Common myeloid progenitor, CD34-positive (primary cell): ENCODE measurements at places on chromosomes 5 and 9.

DNA sequence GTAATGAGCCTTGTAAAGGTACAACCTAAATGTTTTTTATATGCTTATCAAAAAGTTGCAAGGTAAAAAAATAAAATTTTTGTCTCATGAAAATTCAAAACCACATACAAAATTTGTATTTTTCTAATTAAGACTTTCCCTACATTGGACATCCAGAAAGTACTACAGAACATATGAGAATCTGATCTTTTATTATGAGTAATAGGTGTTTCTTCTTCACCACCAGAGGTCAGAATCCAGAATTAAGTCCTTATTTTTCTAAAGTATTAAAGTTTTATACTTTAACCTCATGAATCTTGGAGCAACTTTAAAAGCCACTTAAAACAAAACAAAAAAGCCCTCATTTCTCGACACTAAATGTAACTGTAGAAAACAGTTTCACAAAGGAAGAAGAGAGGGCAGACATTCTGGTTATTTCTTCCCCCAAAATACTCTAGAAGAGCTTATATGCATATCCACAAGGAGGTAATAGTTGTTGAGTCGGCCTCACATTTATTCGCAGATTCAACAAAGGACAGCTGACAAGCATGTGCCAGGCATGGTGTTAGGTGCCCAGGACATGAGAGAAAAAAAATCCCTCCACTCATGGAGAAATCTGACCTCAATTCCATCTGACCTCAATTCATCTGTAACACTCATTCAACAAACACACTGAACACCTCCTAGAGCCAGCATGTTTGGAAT is 69.3 kb downstream of the MLLT3 start:
- no peak overlapping the region for H3K27ac ChIP-seq
- H3K4me3 ChIP-seq = no peak overlapping the region
- H3K4me1 ChIP-seq = peaks cover 10% of the 10 kb centered on the region
- DNase-seq = peak; percentile 41

GRCh38 chr5:131524431-131524830 is 110.6 kb downstream of the RAPGEF6 start:
- no peaks in the 10 kb centered on the region for H3K27me3 ChIP-seq
- H3K36me3 ChIP-seq = peaks cover 22% of the 10 kb centered on the region
- no peak for DNase-seq

GRCh38 chr5:80296121-80296520 is 23.7 kb upstream of the SPZ1 start:
- no peak overlapping the region for H3K27ac ChIP-seq
- H3K4me3 ChIP-seq = no peak overlapping the region
- H3K4me1 ChIP-seq = no peaks in the 10 kb centered on the region
- no peak for DNase-seq
- H3K36me3 ChIP-seq = no peaks in the 10 kb centered on the region

- H3K4me3 ChIP-seq = no peak overlapping the region
- H3K27ac ChIP-seq = no peak overlapping the region
These were observed 36.0 kb downstream of the CSF2 start for GRCh38 chr5:132109494-132110053.

DNA sequence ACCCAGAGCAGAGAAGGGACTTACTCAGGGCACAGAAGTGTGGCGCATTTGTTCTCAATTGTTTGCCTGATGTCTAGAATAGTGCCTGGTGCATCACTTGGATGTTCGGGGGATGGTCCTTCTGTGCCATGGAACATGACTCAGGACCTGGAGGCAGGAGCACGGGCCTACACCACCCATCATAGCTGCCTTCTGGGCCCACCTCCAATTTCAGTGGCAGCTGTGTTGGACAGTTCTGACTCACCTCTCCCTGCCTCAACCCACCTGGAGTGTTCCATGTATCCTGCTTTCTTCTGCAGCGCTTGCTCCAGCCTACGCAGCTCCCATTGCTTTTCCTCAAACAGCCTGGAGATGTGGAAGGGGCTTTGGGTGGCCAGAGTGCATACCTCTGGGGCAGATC is 12.5 kb upstream of the CXCL14 start:
- no peaks in the 10 kb centered on the region for H3K4me1 ChIP-seq
- H3K27ac ChIP-seq = no peak overlapping the region

- no peaks in the 10 kb centered on the region for H3K4me1 ChIP-seq
- H3K27me3 ChIP-seq = no peaks in the 10 kb centered on the region
- no peaks in the 10 kb centered on the region for H3K36me3 ChIP-seq
- H3K4me3 ChIP-seq = no peak overlapping the region
- DNase-seq = no peak
These were observed 229.4 kb downstream of the ADAMTSL1 start for GRCh38 chr9:18703151-18703900.

DNA sequence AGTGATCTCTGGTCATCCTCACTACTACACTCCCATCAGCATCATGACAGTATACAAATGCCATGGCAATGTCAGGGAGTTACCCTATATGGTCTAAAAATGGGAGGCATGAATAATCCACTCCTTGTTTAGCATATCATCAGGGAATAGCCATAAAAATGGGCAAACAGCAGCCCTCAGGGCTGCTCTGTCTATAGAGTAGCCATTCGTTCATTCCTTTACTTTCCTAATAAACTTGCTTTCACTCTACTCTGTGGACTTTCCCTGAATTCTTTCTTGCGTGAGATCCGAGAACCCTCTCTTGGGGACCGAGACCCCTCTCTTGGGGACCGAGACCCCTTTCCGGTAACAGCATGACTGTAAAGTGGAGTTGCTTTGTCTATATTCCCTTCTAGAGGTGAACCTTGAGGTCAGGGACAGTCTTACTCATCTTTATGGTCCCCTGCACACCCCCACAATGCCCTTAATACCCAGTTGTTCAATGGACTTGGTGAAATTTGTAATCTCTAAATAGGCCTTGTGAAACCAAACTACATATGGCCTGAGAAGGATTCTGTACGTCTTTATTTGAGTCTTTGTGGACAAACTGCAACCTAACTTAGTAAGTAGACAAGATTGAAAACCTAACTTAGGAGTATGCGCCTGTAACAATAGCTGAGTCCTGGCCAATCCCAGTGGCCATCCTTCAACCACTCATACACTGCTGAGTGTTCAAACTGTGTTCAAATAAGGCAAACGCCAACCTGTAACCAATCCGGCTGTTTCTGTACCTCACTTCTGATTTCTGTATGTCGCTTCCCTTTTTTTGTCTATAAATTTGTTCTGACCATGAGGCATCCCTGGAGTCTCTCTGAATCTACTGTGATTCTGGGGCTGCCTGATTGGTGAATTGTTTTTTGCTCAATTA is 32.3 kb upstream of the UBTD2 start:
- no peaks in the 10 kb centered on the region for H3K36me3 ChIP-seq
- DNase-seq = no peak
- H3K4me1 ChIP-seq = no peaks in the 10 kb centered on the region
- no peaks in the 10 kb centered on the region for H3K27me3 ChIP-seq
- H3K4me3 ChIP-seq = no peak overlapping the region

- H3K27me3 ChIP-seq = no peaks in the 10 kb centered on the region
- H3K4me1 ChIP-seq = no peaks in the 10 kb centered on the region
- H3K4me3 ChIP-seq = no peak overlapping the region
- no peak overlapping the region for H3K27ac ChIP-seq
- peak; percentile 43 for DNase-seq
These were observed 100.9 kb downstream of the SMARCA2 start for GRCh38 chr9:2116073-2116472.

- no peak overlapping the region for H3K4me3 ChIP-seq
- no peaks in the 10 kb centered on the region for H3K4me1 ChIP-seq
- H3K27me3 ChIP-seq = no peaks in the 10 kb centered on the region
- H3K36me3 ChIP-seq = peaks cover 15% of the 10 kb centered on the region
- H3K27ac ChIP-seq = no peak overlapping the region
These were observed 6.6 kb downstream of the PFDN1 start for GRCh38 chr5:140296289-140296688.

GRCh38 chr9:18826248-18826647 is 206.8 kb downstream of the SAXO1 start:
- DNase-seq = no peak
- H3K4me3 ChIP-seq = no peak overlapping the region
- no peak overlapping the region for H3K27ac ChIP-seq
- H3K36me3 ChIP-seq = no peaks in the 10 kb centered on the region
- no peaks in the 10 kb centered on the region for H3K27me3 ChIP-seq

DNA sequence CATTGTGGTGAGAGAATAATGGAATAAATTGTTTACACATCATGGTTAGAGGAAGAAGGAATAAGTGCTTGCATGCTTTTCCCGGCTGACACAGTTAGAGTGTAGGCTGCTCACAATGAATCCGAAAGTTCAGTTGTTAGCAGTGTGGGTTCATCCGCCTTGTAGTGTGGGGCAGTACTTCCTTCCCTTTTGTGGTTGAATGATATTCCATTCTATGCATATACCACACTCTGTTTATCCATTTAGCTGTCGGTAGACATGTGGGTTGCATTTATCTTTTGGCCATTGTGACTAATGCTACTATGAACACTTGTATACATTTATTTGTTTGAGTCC is 84.0 kb downstream of the COL5A1 start:
- DNase-seq = peak; percentile 89
- peaks cover 49% of the 10 kb centered on the region for H3K4me1 ChIP-seq
- peaks cover 2% of the 10 kb centered on the region for H3K36me3 ChIP-seq
- peak overlapping the region; percentile 32 for H3K4me3 ChIP-seq

- H3K27me3 ChIP-seq = no peaks in the 10 kb centered on the region
- no peak overlapping the region for H3K4me3 ChIP-seq
- no peak for DNase-seq
These were observed 14.9 kb upstream of the GABRG2 start for GRCh38 chr5:162052676-162053075.

DNA sequence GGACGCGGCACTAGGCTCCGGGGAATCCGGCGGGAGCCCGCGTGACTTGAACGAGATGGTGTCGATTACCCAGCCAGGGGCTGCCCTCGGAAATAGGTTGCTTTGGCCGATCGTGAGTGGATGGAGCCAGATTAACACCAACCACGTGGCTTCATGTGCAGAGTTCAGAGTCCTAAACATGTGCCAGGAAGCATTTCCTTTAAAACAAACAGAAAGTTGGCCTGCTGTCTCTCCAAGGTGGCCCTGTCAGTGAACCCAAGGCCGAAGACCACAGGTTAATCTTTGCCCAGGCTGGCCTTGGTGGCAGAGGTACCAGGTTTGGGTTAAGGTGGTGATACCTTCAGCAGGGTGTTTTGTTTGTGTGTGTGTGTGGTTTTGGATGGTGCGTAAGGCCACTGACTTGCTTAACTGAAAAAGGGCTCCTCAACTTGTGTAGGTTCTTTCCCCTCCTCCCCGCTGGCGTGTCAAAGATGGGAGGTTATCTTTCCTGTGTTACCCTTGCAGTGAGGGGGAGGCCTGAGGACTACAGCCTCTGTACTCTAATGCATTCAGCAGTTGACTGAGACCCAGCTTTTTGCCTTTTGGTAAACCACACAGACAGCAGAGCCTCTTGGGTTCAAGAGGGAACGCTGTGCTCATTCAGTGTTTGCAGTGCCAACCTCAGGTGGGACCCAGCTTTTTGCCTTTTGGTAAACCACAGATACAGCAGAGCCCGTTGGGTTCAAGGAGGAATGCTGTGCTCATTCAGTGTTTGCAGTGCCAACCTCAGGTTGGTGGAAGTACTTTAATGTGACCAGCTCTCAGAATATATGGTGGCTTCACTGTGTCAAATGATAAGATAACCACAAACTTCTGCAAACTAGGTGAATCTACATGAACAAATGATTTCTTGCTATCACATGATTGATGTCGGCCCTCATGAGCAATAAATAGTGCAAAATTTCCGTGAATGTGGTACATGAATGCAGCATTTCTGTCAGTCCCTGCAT is 1.4 kb downstream of the IQGAP2 start:
- no peaks in the 10 kb centered on the region for H3K36me3 ChIP-seq
- H3K4me1 ChIP-seq = peaks cover 68% of the 10 kb centered on the region
- peak overlapping the region; percentile 93 for H3K27ac ChIP-seq
- peak; percentile 46 for DNase-seq
- no peaks in the 10 kb centered on the region for H3K27me3 ChIP-seq

- no peak overlapping the region for H3K27ac ChIP-seq
- DNase-seq = no peak
- H3K36me3 ChIP-seq = no peaks in the 10 kb centered on the region
- peaks cover 8% of the 10 kb centered on the region for H3K27me3 ChIP-seq
These were observed 369.9 kb downstream of the EFNA5 start for GRCh38 chr5:107300721-107301327.

- H3K27me3 ChIP-seq = no peaks in the 10 kb centered on the region
- no peak overlapping the region for H3K27ac ChIP-seq
- DNase-seq = no peak
- no peaks in the 10 kb centered on the region for H3K4me1 ChIP-seq
- no peaks in the 10 kb centered on the region for H3K36me3 ChIP-seq
These were observed 455.5 kb upstream of the RORB start for GRCh38 chr9:74041588-74041987.

GRCh38 chr5:120540097-120540496 is 76.0 kb downstream of the PRR16 start:
- no peak overlapping the region for H3K27ac ChIP-seq
- no peak overlapping the region for H3K4me3 ChIP-seq
- no peak for DNase-seq
- H3K4me1 ChIP-seq = no peaks in the 10 kb centered on the region
- no peaks in the 10 kb centered on the region for H3K36me3 ChIP-seq
- no peaks in the 10 kb centered on the region for H3K27me3 ChIP-seq

- H3K27me3 ChIP-seq = peaks cover 11% of the 10 kb centered on the region
- DNase-seq = peak; percentile 7
- H3K4me3 ChIP-seq = peak overlapping the region; percentile 27
- H3K36me3 ChIP-seq = no peaks in the 10 kb centered on the region
These were observed 335.4 kb downstream of the MSX2 start for GRCh38 chr5:175059687-175060211.

DNA sequence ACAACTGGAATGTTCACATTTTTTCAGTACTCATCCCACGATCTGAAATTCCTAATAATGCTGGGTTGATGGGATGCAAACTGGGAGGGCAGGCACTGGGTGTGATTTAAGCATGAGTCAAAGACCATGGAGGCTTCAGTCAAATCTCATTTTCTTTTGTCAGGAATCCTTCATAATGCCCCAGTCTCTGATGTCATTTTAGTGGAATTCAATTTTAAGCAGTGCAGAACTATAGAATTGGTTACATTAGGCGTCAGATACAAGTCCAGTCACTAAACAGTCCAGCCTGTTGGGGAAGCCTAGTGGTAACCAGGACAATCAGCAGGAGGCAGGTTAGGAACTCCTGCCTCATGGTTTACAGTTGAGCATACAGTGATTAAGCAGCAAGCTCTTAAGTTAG is 41.0 kb upstream of the TMEM215 start:
- no peaks in the 10 kb centered on the region for H3K4me1 ChIP-seq
- no peak overlapping the region for H3K27ac ChIP-seq
- no peak for DNase-seq
- H3K36me3 ChIP-seq = no peaks in the 10 kb centered on the region

DNA sequence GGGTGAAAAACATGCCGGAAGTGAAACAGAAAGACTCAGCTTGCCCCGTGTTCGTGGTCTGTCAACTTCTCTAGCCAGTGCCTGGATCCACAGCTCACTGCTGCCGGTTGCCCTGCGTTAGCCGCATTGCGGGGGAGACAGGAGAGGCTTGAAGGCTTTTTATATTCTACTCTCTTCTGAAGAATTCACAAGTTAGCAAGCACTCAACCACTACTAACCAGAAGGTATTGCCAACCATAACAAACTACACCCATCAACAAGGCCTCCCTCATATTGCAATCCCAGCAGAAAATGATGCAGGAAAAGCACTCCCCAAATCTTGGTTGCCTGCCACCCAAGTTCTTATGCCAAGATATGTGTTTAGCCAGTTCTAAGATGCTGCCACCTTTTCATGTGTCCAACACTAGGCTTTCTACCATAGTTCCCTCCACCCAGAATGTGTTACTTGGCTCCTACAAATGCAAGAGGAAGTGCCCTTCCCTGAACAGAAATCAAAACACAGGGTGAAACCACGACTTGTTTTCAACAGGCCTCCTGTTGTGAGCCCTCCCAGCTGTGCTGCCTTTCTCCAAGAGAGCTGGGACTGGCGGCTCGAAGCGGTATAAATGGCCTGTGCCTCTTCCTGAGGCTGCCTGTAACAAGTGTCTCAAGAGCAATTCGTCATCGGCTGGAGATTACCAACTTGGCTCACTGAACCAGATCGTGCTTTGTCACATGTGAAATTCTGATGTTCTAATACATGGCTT is 129.0 kb downstream of the SNX18 start:
- H3K36me3 ChIP-seq = no peaks in the 10 kb centered on the region
- peaks cover 20% of the 10 kb centered on the region for H3K4me1 ChIP-seq
- no peak overlapping the region for H3K27ac ChIP-seq
